ENCODE measurements at places on chromosomes 12 and 14.

DNA sequence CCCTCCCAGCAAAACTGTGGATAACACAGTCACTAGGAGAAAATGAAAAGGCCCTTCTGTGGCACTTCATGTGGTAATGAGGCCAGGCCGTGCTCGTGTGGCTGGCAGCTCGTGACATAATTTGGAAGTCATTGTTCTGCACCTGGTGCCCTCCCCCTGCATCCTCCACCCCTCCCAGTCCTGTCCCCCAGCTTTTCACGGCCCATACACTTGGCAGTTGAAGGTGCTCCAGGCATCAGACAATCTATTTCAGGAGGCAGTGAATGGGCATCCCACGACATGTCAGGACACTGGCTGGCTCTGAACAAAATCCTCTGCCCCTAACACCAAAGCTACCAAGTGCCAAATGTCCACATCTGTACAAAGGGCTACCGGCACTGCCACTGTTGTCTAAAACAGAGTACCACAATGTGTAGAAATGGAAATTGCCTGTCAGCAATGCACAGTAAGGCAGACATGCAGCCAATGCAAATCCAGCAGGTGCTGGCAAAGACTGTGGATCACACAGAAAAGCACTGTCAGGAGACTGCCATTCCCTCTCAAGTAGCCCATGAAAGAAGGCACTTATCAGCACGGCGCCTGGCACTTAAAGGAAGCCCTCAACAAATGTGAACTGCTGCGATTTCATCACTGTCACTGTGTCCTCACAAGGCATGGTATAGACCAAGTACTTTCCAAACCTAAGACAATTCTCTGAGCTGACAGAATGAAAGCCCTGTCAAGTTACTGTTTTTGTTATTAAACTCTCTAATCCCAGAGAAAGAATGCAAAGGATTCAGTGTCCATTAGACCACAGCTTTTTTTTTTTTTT is 39.1 kb downstream of the CORO1C start:
- no peak for DNase-seq

GRCh38 chr14:42111355-42111754 is 504.7 kb downstream of the LRFN5 start:
- no peak for DNase-seq

DNA sequence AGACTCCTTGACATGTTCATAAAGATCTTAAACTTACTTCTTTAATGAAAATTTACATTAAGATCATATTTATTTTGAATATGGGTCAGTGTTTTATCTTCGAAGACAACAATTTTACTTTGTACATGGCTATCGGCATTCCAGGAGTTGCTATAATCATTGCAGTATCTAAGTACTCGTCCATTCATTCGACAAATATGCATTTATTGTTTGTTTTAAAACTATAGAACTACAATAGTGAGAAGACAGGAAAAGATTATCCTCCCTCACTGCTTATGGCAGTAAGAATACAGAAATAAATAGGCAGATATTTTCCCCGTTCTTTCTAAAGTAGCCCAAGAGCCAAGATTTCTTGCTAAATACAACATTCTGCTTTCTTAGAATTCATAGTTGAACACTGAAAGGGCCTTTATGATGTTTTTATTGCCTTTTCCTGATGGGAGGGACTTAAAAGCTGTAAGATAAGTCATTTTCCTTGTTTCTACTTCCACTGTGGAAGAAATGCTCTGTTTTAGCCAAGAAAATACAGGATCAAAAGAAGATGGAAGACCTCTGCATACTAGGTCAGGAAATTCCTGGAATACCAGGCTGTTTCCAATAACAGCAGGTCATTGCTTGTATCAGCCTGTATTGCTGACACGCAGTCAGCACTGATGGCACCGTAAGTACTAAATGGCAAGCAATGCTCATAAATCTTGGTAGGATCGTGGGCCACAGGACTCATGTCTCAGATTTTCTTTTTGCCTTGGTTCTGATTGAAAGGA is 521.0 kb upstream of the ATP2B1 start:
- DNase-seq: no peak

GRCh38 chr14:23751616-23752015 is 115.5 kb downstream of the DHRS2 start:
- DNase-seq: no peak

DNA sequence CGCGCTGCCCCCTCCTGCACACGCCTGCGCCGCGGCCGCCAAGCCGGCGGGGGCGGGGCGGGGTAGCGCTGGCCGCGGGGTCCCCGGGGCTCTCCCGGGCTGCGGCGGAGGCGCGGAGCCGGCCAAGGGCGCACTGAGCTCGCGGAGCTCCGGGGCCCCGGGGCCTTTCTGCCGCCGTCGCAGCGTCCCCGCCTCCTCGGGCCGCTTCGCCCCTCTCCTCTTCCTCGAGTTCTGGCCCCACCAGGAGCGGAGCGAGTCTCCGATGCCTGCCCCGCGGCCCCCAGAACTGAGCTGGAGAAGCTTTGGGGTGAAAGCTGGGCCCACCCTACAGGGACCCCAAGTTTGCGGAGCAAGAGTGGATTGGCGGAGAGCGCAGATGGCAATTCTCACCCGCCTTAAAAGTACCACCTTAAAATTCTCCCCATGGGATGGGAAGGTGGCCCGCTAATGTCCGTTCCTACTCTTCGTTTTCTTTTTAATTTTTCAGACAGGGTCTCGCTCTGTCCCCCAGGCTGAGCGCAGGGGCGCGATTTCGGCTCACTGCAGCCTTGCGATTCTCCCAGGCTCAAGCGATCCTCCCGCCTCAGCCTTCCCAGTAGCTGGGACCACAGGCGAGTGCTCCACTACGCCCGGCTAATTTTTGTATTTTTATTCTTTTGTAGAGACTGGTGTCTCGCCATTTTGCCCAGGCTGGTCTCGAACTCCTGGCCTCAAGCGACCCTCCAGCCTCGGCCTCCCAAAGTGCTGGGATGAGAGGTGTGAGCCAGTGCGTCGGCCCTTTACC is 129.6 kb downstream of the NDUFA12 start:
- DNase-seq: no peak

- DNase-seq: no peak
Measured at GRCh38 chr12:116849216-116849615, 32.0 kb downstream of the HRK start.

DNA sequence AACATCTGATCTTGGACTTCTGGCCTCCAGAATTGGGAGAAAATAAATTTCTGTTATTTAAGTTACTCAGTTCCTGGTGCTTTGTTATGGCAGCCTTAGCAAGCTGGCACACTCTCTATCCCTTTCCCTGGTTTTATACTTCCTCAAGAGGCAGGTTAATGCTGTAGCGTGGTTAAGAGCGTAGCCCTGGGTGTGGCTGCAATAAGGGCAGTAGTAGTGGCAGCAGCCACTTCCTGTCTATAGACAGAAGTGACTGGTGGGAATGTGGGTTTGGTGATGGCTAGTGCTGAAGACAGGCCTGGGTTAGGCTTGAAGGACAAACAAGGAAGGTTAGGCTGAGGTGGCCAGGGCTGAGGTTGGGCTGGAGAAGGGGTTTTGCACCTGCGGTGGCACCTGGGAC is 3.6 kb upstream of the LGALS3 start:
- DNase-seq: no peak

DNA sequence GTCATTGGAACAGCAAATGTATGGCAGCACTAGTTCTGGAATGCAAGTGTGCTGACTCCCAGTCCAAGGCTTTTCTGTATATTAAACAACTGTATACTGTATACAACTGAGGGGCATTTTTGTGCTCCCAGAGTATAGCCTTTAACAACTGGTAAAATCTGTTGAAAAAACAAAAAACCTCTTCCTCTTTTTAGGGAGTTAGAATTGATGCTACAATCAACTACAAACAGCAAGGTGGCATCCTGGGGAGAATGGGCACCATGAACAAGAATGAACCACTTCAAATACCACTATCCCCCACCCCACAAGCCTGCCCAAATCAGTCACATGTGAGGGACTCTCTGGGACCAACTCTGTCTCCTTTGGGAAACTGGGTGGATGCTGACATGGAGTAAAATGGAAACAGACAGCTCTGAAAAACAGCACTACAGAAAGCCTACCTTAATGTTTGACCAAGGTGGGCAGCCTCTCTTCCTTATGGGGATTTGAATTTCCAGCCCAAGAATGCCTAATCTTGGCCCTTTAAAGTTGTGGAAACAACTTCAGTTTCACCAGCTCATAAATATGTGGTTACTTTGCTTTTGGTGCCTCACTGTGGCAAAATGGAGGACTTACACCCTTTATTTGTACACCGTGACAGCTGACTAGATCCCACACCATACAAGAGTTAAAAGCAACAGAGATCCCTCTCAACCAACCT is 7.5 kb downstream of the VTI1B start:
- DNase-seq: no peak

- no peak for DNase-seq
Measured at GRCh38 chr14:76287063-76287462, 88.9 kb upstream of the ESRRB start.

GRCh38 chr12:843609-844008 is 91.2 kb downstream of the WNK1 start:
- no peak for DNase-seq

- no peak for DNase-seq
Measured at GRCh38 chr14:68645371-68645770, 147.5 kb downstream of the ZFP36L1 start.

GRCh38 chr12:27015730-27016076 is 1.5 kb upstream of the TM7SF3 start:
- DNase-seq: no peak

DNA sequence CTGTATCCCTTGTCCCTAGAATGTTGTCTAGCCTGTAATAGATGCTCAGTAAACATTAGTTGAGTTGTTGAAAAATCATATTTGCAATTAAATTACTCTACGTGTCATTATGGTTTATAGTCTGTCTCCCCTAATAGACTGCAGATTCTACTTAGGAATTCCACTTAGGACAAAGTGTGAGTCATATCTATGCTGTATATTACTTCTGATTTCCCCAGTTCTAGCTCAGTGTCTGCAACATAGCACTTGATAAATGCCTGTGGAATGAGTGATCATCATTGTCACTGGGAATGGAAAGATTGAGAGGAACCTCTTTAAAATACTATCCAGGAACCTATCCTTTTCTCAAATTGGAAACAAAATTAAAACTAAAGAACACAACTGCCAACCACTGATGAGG is 99.3 kb downstream of the TBX5 start:
- DNase-seq: no peak

- no peak for DNase-seq
Measured at GRCh38 chr14:102708494-102708893, 68.8 kb upstream of the TRAF3 start.

- no peak for DNase-seq
Measured at GRCh38 chr12:29768372-29768771, 15.4 kb downstream of the TMTC1 start.

DNA sequence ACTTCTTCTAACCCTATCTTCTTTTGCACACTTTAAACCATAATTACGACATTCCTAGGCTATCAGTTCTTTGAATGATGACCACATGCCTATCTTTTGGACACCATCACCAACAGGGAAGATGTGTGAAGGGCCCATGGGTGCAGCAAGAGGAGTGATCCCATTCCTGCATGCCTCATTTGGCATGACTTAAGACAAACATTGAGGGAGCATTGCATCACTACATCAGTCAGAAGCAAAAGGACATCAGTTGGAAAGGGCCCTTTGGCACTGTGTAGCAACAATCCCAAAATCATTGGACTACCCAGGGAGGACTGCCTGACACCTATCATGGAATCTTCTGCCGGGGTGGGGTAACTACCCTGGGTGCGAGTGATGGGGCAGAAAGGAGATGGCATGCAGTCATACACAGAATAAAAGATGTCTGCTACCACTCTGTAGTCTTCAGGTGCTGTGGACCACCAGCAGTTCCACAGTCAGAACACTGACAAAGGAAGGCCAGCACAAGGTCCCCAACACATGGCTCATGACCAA is 10.7 kb upstream of the TMBIM6 start:
- DNase-seq: no peak

- no peak for DNase-seq
Measured at GRCh38 chr14:103191844-103192243, 68.6 kb downstream of the TNFAIP2 start.

GRCh38 chr14:49585803-49586672 is at the start of gene RPS29:
Gene RPS29, minus strand, starts transcription at chr14:49586380. Its CDS starts 34 bp downstream, at chr14:49586346.
- peak; percentile 93 for DNase-seq

DNA sequence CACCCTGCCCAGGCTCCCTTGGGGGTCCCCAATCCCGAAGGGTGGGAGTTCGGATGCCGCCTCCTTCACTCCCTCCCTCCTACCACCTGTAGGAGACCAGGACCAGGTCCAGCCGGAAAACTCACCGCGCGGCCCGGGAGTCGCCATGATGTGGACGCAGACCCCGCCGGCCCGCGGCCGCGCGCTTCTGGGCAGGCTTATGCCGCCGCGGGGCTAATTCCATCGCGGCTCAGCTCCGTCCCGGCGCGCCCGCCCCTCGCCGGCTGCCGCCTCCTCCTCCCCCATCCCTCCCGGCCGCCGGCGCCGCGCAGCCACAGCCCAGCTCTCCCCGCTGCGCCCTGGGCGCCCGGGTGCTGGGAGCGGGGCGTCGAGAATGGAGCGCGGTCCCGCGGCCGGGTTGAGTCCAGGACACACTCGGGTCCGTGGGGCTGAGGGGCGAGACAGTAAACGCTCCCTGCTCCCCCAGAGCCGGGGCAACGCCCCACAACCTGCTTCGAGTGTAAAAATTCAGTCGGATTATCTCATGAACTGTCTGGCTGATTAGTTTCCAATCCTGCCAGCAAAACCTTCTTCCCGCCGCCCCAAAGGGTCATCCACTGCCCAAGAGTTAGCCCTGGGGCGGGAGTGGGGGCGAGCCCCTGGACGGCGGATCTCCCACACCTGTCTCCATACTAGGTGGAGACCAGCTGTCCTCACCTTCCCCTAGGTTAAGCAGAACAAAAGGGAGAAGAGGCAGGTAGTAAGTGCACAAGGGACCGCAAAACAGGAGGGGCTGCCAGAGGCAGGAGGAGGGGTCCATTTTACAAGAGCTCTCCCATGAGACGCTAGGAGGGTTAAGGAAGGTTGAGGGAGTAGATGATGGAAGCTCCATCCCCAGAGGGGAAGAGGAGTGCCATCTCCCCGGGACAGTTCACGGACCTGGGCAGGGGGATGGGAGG is at the start of gene ANO2:
TSS of gene ANO2 (minus strand) at position 189 of the 938 bp plus-strand sequence. CDS start at position 147, 42 bp downstream.
- DNase-seq: no peak

DNA sequence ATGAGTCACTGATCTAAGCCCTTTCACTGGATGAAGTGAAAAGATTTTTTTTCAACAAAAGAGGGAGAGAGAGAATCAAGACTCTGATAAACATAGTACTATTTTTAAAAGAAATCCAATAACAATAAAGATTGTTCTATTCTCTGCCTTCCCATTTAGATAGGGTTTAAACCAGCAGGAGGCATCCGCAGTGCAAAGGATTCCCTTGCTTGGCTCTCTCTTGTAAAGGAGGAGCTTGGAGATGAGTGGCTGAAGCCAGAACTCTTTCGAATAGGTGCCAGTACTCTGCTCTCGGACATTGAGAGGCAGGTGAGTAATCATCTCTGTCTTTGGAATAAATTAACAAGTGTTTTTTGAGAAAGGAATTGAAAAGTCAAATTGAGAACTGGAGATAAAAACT is 124.9 kb downstream of the DERA start:
- DNase-seq: no peak

DNA sequence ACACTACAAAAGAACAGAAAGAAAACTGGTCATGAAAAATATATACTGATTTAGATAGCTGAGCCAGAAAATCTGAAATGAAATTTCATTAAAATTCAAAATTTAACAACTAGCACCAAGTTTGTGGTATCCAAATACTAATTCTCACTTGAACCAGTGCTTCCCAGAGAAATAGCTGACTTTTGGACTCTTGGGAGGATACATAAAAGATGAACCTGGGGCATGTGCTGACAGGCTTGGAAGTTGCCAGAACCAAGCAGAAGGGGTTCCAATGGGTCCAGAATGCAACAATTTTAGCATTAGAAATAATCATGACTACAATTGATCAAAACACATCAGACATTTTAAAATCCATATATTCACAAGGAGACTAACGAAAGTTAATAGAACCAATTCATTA is 175.0 kb downstream of the MDGA2 start:
- no peak for DNase-seq

All from activated CD4-positive, CD25-positive, alpha-beta regulatory T cell (primary cell).